A673 (cell line): ENCODE measurements at places on chromosomes 11 and 22. TPM values are rescaled to one million over a fixed set of nuclear protein-coding genes. Genes with fewer than 3 reads are reported as not detected.

- no peak for DNase-seq
These were observed 83.0 kb downstream of the PPP6R3 start for GRCh38 chr11:68543594-68543993.

DNA sequence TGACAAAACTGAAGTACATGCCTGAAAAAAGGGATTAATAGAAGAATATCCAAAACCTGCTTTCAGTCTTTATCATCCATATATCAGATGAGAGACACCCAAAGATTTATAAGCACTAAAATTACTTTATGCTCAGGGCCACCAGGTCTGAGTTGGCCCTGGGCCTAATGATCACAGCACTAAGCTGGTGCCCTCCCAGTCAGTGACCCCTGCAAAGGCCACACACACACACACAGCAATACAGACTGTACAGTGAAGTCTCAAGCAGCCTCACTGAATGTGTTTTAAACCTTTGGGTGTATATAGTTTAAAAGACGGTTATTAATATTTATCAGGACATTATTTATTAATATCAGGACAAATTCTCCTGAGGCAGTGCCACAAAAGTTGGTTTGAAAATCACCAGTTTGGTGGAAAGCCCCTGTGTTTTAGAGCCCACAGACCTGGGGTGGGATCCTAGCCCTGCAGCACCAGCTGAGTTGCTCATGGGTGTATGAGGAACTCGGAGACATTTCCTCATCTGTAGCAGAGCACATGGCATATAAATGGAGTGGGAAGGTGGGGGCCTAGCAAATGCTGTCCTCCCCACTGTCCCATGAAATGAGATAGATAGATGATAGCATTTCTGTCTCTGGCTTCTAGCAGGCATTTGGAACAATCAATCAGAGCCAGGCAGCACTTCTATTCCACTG is 48.4 kb upstream of the HORMAD2 start:
- DNase-seq, result no peak

- DNase-seq, result peak; percentile 74
These were observed 76.7 kb upstream of the WNT7B start for GRCh38 chr22:46053563-46054090.

The UCP3 gene
- 2.3 and 3.6 TPM in 2 replicates for total RNA-seq

DNA sequence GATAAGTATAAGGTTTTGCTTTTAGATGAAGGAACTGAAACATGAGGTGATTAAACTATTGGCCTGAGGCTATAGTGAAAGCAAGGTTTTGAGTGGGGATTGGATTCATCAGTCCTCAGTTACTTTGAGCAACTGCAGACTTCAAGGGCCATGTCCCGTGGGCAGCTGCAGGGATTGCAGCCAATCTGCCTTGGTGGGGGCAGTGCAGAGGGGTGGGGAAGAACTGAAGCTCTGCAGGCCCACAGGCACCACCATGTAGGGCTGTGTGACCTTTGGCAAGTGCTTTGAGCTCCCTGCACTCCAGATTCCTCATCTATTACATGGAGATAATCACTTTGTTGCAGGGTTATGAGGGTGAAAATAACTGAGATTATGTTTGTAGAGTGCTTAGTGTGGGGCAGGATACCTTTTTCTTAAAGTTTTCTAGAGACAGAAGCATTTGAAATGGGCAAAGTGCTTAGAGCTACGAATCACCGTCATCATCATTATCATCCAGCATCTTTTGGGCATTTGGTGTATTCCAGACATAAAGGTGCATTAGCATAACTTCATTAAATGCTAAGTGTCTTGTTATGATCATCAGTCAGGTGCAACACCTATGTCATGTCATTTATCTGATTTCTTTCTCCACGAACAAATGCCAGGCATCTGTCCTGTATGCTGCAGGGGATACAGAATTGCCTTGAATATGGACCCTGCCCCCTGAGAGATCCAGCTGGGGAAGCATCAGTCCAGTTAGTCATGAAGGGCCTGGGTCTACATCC is 72.1 kb upstream of the TENM4 start:
- no peak for DNase-seq

DNA sequence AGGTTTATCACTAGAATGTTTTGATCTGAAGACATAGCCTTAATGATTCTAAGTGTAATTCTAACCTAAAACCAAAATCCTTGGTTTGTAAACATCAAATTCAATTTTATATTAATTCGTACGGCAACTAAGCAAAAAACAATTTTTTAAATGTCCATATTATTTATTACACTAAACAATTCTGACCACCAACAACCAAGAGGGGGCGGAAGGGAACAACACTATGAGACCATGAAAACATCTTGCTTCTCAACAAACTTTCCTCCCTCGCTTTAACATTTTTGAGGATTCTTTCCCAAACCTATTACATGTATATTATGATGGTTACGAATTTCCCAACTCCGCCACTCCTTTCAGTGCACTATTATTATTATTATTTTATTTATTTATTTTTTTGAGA is 6.5 kb upstream of the UCP2 start:
- no peak for DNase-seq

The C11orf86 gene
- not detected in 2 replicates for total RNA-seq

GRCh38 chr22:19884954-19885751 is 30.5 kb upstream of the GNB1L start:
- DNase-seq, result no peak

The SYCE3 gene
- total RNA-seq, result not detected in 2 replicates

The LRRC4C gene
- 38.3 and 52.3 TPM in 2 replicates for total RNA-seq

GRCh38 chr11:126163074-126163700 is 48.3 kb downstream of the RPUSD4 start:
- DNase-seq, result no peak

DNA sequence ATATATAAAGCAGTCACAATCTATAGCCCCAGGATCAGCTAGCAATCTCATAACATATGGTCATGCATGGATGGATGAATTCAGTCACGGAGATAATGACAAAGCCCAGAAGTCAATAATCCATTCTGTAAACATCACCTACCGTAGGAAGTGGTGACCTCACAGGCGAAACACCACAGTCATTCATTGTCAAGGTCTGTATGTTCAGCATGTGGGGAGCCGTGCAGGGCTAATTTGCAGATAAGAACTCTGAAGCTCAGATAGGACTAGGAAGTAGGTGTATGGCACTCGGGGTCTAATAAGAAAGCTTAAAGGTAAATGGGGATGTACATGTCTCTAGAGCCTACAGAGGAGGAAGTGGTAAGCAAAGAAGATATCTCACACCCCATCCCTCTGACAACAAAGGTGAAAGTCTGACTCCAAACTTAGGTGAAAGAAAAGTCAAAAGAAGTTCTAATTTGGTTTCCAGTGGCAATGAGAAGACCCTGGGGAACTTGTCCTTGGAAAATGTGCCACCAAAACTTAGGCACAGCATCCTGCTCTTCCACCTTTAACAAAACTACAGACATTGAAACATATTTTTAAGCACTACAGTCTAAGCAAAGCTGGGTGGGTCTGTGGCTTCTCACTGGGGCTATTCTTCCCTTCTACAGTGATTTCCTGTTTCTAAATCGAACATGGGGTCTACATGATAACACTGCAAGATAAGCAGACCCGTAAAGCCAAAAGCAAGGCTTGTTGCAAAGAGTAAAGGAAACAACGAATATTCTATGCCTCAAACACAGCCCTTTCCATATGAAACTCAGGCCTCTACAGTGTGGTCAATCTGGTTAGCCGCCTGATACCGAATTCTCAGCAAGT is 5.2 kb downstream of the CRTAM start:
- no peak for DNase-seq

The APOBEC3B gene
- 6.4 and 9.0 TPM in 2 replicates for total RNA-seq

- DNase-seq, result no peak
These were observed 25.1 kb downstream of the FBXO7 start for GRCh38 chr22:32499666-32500065.

The MYBPC3 gene
- not detected in 2 replicates for total RNA-seq

The MB gene
- 0.30 and 0.46 TPM in 2 replicates for total RNA-seq

GRCh38 chr11:133801356-133801755 is 44.0 kb downstream of the SPATA19 start:
- DNase-seq, result no peak

The ESAM gene
- total RNA-seq, result 1.2 and 1.5 TPM in 2 replicates

DNA sequence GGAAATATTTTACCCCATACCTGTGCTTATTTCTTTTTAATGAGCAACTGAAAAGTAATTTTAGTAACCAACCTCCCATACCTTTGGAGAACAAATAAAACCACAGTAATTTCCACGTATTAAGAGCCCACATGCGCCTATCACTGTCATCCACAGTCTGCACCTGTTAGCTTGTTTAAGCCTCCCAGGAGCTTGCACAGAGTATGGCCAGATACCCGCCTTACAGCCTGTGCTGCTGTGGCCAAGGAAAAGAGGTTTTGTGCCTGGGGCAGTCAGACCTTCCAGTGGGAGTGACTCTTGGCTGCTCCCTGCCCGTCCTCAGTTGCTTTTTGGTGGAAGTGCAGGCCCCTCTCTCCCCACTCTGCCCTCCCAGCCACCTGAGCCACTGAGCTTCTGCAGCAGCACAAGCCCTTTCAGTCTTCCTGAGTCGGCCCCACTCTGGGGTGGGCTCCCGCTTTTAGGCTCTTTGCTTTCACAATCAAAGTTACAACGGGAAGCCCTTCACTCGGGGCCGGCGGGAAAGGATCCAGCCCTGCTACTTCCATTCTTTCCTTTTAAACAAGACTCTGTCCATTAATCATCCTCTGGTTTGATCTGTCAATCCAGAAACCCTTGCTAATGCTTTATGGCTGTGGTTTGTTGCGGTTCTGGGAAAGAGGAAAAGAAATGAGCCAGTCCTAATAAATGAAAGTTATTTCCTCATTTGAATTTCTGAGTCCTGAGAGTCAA is 308.8 kb downstream of the TBC1D22A start:
- DNase-seq, result no peak

DNA sequence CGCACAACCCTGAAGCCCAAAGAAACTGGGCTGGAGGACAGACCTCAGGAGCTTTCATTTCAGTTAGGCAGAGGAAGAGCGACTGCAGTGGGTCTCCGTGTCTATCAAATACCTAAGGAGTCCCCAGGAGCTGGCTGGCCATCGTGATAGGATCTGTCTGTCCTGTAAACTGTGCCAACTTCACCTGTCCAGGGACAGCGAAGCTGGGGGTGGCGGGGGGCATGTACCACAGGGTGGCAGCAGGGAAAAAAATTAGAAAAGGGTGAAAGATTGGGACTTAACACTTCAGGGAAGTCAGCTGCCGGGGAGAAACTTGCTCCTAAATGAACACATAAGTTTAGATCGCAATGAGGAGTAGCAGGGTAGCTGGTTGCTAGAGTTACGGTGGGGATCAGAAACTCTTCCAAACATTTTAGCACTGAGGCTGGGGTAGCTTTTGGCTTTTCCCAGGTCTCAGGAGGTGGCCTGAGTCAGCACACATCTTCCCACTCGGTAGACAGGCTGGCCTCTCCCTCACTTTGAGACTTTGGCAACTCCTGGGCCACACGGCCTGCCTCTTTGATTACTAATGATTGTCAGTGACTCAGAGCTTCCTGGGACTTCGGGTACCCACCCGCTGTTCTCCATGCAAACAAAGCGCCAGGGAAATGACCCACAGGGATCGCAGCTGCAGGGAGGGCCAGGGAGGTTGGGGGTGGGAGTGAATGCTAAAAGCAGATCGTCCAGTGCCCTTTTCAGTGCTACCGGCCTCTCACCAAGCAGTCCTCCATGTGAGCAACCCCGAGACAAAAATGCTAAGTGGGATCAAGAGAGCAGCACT is 2.9 kb upstream of the MTFP1 start:
- DNase-seq, result peak; percentile 92

DNA sequence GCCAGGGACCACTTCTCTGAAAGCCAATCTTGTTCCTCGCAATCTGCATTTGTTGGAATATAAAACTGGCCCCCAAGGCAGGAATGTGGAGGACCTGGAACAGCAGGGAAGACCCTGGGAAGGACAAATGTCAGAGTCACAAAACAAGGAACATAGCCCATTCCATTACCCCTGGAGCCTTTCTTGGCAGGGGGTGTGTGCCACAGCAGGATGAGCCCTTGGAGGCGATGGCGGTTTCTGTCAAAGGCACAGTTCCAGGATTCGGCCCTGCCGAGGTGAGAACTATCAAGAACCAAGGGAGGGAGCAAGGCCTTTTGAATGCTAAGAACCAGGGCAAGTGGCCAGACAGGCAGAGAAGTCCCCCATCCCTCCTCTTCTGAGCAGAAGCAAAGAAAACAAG is 204.3 kb downstream of the TRIM29 start:
- no peak for DNase-seq

DNA sequence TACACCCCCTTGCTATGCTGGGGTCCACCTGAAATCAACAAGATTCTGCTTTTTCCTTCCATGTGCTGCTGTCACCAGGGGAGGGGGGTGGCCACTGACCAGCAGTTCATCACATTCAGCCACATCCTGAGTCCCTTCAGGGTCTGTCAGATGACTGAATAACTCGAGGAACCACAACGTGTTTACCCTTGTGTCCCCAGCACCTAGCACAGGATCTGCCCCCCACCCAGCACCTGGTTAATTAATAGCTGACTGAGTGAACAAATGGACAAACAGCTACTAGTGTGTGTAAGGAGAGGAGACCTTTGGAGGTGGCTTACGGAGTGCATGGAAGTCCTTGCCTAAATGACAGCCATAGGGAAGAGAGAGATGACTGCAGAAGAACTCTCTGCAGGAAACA is 119.5 kb upstream of the NCAM1 start:
- DNase-seq, result no peak
